ENCODE measurements at places on chromosomes 3 and 15.
A peak's percentile ranks its signal among the peaks of the same experiment; 100 is the strongest.

DNA sequence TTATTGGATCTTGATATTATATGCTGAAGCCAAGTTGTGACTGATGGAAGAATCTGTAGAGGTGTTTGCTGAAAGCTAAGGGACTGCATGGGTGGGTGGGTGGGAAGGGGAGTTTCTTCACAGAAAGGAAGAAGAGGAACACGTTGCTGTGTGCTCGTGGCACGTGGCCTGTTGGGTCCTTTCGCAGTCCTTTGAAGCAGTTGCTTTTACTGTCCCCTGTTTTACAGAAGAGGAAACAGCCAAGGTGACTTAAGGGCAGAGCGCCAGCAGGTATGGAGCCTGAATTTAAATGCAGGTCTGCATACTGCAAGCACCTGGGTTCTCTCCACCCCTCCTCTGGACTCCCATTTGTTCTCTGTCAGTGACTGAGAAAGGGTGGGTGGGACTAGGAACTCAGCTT lies 59.4 kb upstream of the PRR23C start:
- DNase-seq: no peak

- no peak for DNase-seq
These were observed 80.9 kb downstream of the DHX36 start for GRCh38 chr3:154243353-154243752.

- no peak for DNase-seq
These were observed 225.6 kb downstream of the PDZRN3 start for GRCh38 chr3:73399106-73399505.

DNA sequence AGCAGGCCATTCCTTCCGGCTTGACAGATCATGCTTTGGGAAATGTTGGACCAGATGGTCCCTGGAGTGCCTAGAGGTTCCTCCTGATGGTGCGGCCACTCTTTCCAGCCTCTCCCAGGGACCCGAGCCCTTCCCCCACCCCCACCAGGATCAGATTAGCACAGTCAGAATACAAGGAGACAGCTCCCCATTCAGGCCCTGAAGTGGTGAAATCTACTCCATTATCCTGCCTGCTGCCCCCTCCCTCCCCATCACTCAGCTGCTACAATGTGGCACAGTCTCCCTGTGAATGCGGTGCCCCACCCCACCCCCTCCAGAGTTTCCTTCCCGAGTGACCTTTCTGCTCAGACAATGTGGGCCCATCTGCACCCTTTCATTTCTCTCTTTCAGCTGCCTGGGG lies 29.4 kb downstream of the RNU5B-1 start:
- DNase-seq: no peak

DNA sequence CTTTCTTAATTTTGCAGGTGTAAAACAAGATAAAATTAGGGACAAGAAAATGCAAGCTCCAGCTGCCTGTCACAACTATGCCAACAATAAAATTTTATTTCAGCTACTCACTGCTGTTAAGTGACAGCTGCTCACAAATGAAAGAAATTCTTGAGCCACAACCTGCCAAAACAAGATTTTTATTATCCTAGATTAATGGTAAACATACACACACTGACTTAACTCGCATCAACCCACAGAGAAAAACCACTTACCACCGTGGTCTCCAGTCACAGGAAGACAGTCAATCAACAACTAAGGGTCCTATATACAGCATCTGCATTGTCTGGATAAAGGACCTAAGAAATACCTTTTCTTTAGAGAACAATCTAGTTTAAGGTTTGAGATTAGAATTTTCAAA lies 31.3 kb downstream of the EFL1 start:
- no peak for DNase-seq

GRCh38 chr3:121835465-121835801 lies 424 bp downstream of the EAF2 start:
- peak; percentile 38 for DNase-seq

GRCh38 chr3:86673991-86674390 lies 317.0 kb downstream of the VGLL3 start:
- DNase-seq: no peak

DNA sequence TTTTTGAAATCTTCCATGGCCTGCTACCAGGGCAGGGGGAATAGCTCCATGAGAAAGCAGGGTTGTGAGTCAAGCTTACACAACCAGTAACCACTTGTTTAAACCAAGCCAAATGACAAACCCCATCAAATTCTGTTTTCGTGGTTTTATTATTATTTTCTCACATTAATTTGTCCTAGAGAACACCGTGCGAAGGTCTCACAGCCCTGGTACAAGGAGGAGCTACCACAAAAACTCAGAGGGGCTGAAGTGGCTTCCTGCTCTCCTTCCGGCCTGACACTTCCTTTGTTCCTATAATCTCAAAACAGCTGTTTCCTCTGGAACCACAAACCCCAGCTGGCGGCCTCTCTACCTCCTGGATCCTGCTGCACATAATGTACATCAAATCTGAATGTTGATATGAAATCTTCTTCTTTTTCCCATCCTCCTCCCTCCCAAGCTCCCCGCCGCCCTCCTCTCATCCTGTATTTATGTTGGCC lies 375.9 kb downstream of the MCTP2 start:
- no peak for DNase-seq

DNA sequence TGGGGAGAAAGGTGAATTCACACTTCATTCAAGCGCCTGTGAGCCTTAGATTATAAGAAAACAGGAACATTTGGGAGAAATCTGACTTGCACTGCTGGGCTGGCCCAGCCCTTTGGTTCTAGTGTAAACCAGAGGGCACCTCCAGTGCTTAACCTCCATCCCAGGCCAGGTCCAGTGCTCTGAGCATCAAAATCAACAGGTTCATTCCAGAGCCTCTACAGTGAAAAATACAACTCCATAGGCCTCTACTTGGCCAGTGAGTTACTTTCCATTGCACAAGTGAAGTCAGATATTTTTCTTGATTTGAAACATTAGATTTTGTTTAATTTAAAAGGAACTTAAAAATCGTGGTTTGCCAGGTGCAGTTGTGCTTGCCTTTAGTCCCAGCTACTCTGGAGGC lies 3.0 kb downstream of the SNUPN start:
- DNase-seq: no peak

DNA sequence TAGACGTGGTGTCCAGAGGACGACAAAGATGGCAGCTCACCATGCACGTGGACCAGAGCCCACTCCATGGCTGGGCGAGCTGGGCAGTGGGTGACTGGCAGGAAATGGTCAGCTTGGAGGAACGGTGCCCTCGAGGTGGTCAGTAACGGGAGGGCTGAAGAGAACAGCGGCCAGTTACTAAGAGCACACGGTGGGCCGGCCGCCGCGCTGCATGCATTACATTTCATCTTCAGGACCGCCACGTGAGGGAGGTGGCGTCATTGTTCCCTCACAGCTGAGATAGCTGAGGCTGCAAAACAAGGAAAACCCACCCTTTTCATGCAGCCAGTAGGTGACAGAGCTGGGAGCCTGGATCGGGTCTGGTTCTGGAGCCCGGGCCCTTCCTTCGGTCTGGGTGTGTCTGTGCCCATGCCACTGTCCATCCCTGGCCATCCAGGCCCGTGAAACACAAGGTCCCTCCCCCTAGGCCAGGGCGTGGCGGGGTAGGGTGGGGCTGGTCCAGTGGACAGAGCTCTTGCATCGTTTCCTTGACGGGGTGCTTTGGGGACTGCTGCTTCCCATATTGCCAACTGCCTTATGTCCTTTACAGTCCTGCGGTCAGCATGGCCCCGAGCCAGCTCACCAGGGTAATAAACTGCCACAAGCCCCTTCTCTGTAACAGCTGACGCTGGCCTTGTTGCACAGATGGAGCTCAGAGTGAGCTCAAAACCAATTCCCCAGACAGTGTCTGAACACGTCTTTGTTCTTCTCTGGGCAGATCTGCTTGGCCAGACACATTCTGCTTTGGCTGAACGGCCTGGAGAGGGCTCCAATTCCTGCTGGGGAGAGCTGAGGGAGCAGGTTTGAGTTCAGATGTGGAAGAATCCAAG lies 51.8 kb downstream of the RGMA start:
- no peak for DNase-seq

DNA sequence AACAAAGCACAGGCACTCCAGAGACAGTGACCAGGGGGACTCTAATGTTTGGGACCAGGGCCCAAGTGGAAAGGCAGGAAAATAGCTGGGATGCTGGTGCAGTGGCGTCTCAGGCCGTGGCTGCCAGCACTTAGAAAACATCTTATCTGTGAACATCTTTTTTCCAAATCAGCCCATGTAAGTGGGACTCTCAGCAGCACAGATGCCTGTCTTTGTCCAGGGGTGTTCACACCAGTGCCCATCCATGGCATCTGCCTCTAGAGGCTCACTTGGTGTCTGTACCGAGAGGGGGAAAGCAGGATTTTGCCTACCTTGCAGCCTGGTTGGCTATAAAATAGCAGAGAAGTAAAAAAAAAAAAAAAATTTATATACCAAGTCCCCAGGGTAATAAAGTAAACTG lies 26.7 kb downstream of the SLC12A8 start:
- DNase-seq: no peak

- DNase-seq: no peak
These were observed 749.9 kb downstream of the FHIT start for GRCh38 chr3:60501314-60501713.

- DNase-seq: no peak
These were observed 5.0 kb downstream of the SPRED1 start for GRCh38 chr15:38257676-38258075.

DNA sequence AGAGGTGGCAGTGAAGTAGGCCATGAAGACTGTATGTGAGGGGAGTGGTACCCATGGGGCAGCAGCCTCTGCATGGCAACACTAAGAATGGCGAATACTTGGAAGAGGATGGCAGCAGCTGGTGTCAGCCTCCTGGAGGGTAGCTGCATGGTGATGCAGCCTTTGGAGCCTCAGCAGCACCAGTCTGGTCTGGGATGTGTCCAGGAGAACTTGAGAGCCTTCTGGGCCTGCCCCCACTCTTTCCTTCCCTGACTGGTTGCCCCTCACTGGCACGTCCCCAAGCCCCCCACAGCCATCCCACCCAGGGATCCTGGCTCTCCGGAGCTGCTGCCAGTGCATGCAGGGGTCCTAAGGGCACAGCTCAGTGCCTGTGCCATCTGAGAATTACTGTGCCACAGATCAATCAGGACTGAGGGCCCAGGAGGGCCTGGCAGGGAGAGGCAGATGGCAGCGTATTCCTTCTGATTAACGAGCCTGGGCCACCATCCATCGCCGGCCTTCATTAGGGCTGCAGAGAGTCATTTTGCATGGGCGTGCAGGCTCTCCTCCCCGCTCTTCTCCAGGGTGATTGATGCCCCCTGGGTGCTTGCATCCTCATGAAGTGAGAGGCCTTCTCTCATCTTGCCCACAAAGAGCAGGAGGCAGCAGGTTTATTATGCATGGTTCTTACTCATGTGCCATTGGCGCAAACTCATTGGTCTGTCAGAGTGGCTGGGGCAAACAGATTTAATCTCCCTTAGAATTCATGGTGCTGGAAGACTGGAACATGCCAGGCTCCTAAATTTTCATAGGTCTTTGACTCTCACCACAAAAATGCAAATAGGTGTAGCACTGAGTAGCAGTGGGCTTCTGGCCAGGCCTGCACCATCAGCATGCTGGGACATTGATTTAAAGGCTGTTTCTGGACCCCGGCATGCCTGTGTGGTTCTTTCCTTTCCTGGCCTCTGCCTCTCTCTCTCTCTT lies 116.8 kb downstream of the EPHB1 start:
- DNase-seq: no peak

GRCh38 chr3:77247061-77247460 lies 207.2 kb downstream of the ROBO2 start:
- no peak for DNase-seq

DNA sequence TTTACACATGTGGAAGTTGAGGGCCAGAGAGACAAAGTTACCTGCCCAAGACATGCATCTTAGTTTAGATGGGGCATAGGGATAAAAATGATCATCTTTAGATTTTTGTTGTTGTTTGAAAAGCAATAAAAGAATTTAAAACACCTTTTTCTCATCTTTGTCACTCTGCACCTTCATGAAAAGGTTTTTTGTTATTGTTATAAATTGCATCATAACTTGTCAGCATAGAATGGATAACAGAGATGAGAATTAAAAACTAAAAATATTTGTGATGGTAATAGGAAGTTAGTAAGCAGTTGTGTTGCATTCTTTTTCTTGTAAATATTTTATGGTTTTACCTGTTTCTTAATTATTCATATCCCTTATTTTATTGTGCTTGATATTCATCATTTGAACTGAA lies 13.4 kb upstream of the ZBTB47 start:
- DNase-seq: no peak

Measured in CD4-positive, alpha-beta T cell treated with Interleukin-12 subunit alpha and Interleukin-12 subunit beta, for 1 hour (primary cell).